ENCODE measurements at places on chromosomes 16 and 17. TPM values are rescaled to one million over a fixed set of nuclear protein-coding genes. Genes with fewer than 3 reads are reported as not detected.

C17orf78 gene
- not detected for total RNA-seq

LYRM1 gene
- 13.6 TPM for total RNA-seq

SUPT4H1 gene
- 36.0 TPM for total RNA-seq

C16orf74 gene
- 17.9 TPM for total RNA-seq

RHBDF2 gene
- total RNA-seq = 35.4 TPM

ASB16 gene
- total RNA-seq = 0.18 TPM

CACNG3 gene
- total RNA-seq = not detected

MAF gene
- total RNA-seq = 28.6 TPM

LUC7L gene
- total RNA-seq = 177 TPM

CIITA gene
- total RNA-seq = 33.7 TPM

E2F4 gene
- total RNA-seq = 78.0 TPM

LITAFD gene
- total RNA-seq = not detected

C1QBP gene
- 82.3 TPM for total RNA-seq

RTN4RL1 gene
- total RNA-seq = not detected

CHD9NB gene
- not detected for total RNA-seq

RHBDF1 gene
- not detected for total RNA-seq

NEUROD2 gene
- total RNA-seq = not detected

NPIPA3 gene
- total RNA-seq = 3.0 TPM

ABCC6 gene
- 3.9 TPM for total RNA-seq

ADORA2B gene
- 0.50 TPM for total RNA-seq

KRTAP9-8 gene
- total RNA-seq = not detected

BAIAP3 gene
- total RNA-seq = 0.89 TPM

CCDC144A gene
- 2.3 TPM for total RNA-seq

RABEP2 gene
- 29.3 TPM for total RNA-seq

NPIPA5 gene
- 44.8 TPM for total RNA-seq

TP53TG3F gene
- total RNA-seq = not detected

ITGB4 gene
- 1.8 TPM for total RNA-seq

IQCK gene
- 1.8 TPM for total RNA-seq

TPSG1 gene
- not detected for total RNA-seq

VAT1L gene
- total RNA-seq = not detected

TRIM72 gene
- total RNA-seq = not detected

GSDMA gene
- not detected for total RNA-seq

TSPAN10 gene
- 1.3 TPM for total RNA-seq

FBXW10 gene
- total RNA-seq = not detected

CCL11 gene
- not detected for total RNA-seq
